ENCODE measurements at places on chromosomes 6 and 20.

DNA sequence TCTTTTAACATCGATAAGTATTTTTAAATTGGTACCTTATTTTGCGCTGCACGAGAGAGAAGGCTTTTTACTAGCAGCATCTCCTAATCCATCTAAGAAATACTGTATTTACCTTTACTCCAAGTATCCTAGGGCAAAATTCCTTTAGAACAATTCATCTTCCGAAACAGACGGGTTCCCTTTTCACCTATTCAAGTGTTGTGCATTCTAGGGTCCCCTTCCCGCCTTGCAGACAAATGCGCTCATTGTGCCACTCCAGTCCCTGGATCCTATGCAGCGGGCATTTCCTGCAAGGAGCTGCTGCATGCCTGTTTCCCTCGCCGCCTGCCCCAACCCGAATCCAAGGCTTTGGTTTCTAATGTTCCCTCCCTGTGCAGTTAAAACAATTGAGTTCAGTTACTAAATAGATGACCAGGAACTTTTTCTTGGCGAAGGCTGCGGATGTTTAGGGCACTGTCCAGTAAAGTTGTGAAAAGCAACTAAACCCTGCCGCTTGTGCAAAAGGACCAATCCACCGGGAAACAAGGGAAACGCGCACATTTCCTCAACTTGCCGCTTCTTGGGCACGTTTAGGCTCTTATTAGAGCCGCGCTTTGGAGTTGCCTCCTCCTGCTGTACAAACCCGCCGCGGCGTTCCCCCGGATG, 556 bp upstream of the SCAF8 start:
- no peak for DNase-seq

- no peak for DNase-seq
Measured at GRCh38 chr6:168638468-168639271, 197.7 kb downstream of the SMOC2 start.

GRCh38 chr6:139905404-139906052, 531.1 kb upstream of the CITED2 start:
- DNase-seq: no peak

- DNase-seq: no peak
Measured at GRCh38 chr6:147903931-147904330, 395.4 kb downstream of the SAMD5 start.

DNA sequence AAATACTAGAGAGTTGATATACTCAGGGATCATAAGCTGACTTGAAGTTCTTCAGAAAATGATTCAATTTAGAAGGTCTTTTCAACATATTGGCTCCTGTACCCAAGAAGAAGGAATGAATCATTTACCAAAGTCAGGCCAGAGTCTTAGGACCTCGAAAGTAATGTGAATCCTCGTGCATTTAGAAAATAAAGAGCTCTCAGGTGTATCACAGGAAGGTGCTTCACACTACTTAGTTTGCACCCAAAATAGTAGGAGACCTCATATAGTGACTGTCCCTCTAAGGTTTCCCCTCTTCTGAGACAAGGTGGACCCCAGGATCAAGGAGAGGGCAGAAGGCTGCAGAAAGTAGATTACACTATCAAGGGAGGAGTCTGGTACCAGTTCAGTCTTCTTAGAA, 71.8 kb downstream of the F13A1 start:
- no peak for DNase-seq

- no peak for DNase-seq
Measured at GRCh38 chr6:108610270-108610839, 49.6 kb downstream of the FOXO3 start.

DNA sequence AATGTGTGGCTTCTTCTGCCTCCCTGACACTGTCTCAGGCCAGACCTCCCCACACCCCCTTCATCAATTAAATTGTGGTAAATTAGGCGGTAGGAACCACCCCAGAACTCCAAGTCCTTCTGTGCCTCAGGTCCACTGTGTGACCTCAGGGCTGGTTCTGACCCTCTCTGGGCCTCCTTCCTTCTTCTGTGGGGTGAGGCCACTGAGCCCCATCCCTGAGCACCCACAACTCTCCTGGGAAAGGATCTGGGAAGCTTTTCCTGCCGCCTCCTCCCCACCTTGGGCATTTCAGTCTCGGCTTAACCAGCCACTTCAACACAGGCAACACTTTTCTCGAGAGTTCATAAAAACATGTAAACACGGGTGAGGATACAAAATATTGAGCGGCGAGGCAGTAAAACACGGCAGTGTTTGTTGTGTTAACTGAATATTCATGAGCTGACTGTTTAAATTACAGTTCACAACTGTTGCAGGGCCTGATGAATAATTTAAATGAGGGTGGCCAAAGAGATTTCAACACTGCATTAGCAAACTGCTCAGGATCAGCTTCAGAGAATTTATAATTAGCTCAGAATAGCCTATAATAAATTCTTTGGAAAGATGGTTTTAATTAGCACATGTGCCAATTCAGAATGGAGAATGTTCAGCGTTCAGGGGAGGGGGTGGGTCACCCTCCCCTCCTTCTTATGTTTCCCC, 112.1 kb downstream of the TOX2 start:
- no peak for DNase-seq

DNA sequence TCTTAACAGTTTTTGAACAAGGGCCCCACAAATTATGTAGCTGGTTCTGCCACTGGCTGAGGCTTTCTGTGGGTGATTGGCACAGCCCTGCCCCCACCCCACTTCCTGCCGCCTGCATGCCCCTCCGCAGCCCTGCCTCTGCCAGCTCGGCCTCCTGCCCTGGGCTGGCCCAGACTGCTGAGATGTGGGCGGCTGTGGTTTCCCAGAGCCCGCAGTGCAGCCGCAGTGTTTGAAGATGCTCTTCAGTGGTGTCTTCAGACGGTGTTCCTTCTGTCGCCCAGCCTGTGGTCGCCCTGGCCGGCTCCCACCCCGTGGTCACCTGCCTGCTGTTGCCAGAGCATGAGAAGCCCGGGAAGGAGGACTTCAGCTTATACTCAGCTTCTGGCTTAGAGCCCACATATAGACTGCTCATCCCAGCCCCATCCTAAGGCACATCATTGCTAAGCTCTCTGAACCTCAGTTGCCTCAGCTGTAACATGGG, 154.3 kb downstream of the VEGFA start:
- peak; percentile 56 for DNase-seq

- DNase-seq: peak; percentile 79
Measured at GRCh38 chr6:12051861-12052368, 39.8 kb downstream of the HIVEP1 start.

GRCh38 chr20:13990465-13990864, at the start of gene SEL1L2:
Gene SEL1L2, minus strand, starts transcription at chr20:13990614. Its CDS starts 80 bp downstream, at chr20:13990534.
- no peak for DNase-seq

All from CD4-positive, alpha-beta T cell treated with Interleukin-21 for 1 hour (primary cell).